Thymus (tissue), 14 donors: ENCODE measurements at places on chromosomes 11 and 22.

GRCh38 chr11:8822469-8822868 lies 88.5 kb upstream of the AKIP1 start:
- no peaks in the 10 kb centered on the region for H3K36me3 ChIP-seq
- H3K4me1 ChIP-seq = no peaks in the 10 kb centered on the region
- DNase-seq = no peak
- no peak overlapping the region for H3K4me3 ChIP-seq
- no peaks in the 10 kb centered on the region for H3K27me3 ChIP-seq

- H3K27ac ChIP-seq = peak overlapping the region; percentile 31
- H3K4me1 ChIP-seq = peaks cover 12% of the 10 kb centered on the region
- H3K4me3 ChIP-seq = peak overlapping the region; percentile 83
- DNase-seq = no peak
- peaks cover 19% of the 10 kb centered on the region for H3K36me3 ChIP-seq
These were observed 884 bp downstream of the CENATAC start for GRCh38 chr11:118998822-118999221.

DNA sequence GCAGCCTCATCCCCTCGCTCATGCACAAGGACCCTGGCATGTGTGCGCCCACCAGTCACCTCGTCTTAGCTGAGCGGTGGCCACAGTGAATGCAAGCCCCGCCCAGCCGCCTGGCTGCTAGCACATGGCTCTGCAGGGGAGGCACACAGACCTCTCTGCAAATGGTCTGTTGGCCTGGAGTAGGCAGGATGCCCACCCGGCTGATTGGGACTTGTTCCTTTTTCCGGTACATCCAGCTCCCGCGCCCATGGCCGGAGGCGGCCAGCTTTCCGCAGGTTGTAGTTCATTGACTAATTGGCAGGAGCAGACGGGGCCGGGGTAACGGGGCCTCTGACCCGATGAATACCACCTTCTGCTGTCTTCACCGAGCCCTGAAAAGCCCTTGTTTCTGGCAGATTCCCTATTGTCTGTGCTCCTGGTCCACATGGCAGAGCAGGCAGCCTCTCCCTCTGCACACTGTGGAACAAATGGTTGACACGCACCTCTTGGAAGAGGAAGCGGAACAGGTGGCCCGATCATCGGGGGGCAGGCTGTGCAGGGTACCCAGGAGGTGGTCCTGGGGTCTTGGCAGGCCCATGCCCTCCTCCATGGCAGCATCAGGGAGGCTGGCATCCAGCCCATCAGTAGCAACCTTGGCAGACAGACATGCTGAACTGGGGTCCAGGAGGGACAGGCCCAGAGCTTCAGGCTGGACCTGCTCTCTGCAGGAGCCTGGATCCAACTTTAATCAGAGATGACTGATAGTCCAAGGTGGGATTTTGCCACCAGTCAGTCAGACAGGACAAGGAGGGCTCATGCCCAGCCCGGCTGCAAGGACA lies 1512.0 kb downstream of the BRD1 start:
- no peak overlapping the region for H3K4me3 ChIP-seq
- H3K4me1 ChIP-seq = no peaks in the 10 kb centered on the region
- no peak for DNase-seq
- H3K27ac ChIP-seq = no peak overlapping the region
- peaks cover 7% of the 10 kb centered on the region for H3K27me3 ChIP-seq

DNA sequence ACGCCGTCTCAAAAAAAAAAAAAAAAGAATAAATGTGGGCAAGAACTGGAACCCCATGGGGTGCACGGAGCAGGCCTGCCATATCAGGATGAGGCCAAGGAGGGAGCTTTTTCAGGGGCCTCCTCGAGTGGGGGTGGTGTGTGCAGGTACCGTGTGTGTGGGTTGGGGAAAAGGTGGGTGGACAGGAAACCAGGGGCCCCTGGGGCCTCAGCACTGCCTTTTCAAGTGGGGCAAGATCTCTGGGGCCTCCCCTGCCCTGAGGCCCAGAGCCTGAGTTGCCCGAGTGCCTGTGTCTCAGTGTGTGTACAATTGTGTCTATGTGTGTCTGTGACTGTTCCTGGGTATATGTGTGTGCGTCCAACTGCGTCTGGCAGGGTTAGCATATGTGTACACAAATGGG lies 23.8 kb downstream of the TEF start:
- DNase-seq = peak; percentile 14
- no peaks in the 10 kb centered on the region for H3K36me3 ChIP-seq
- H3K27me3 ChIP-seq = no peaks in the 10 kb centered on the region
- H3K27ac ChIP-seq = no peak overlapping the region
- peaks cover 10% of the 10 kb centered on the region for H3K4me1 ChIP-seq

DNA sequence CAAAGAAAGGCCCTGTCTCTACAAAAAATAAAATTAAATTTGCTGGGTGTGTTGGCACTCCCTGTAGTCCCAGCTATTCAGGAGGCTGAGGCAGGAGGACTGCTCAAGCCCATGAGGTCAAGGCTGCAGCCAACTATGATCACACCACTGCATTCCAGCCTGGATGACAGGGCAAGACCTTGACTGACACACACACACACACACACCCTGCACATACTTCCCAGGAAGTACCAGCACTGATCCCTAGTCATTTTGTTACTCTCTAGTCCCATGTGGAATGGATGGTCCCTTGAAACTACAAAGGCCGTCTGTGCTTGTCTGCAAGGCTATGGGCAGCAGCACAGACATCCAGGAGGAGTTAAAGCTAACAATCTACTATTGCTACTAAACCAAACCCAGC lies 59.7 kb upstream of the CYP2D6 start:
- H3K27me3 ChIP-seq = no peaks in the 10 kb centered on the region
- no peak overlapping the region for H3K27ac ChIP-seq
- peaks cover 14% of the 10 kb centered on the region for H3K36me3 ChIP-seq
- DNase-seq = no peak
- no peak overlapping the region for H3K4me3 ChIP-seq
- peaks cover 4% of the 10 kb centered on the region for H3K4me1 ChIP-seq

- no peaks in the 10 kb centered on the region for H3K27me3 ChIP-seq
- H3K4me1 ChIP-seq = peaks cover 2% of the 10 kb centered on the region
- H3K4me3 ChIP-seq = peak overlapping the region; percentile 56
- DNase-seq = no peak
- peak overlapping the region; percentile 87 for H3K27ac ChIP-seq
- no peaks in the 10 kb centered on the region for H3K36me3 ChIP-seq
These were observed 25.1 kb downstream of the OR2AG2 start for GRCh38 chr11:6746626-6747025.

DNA sequence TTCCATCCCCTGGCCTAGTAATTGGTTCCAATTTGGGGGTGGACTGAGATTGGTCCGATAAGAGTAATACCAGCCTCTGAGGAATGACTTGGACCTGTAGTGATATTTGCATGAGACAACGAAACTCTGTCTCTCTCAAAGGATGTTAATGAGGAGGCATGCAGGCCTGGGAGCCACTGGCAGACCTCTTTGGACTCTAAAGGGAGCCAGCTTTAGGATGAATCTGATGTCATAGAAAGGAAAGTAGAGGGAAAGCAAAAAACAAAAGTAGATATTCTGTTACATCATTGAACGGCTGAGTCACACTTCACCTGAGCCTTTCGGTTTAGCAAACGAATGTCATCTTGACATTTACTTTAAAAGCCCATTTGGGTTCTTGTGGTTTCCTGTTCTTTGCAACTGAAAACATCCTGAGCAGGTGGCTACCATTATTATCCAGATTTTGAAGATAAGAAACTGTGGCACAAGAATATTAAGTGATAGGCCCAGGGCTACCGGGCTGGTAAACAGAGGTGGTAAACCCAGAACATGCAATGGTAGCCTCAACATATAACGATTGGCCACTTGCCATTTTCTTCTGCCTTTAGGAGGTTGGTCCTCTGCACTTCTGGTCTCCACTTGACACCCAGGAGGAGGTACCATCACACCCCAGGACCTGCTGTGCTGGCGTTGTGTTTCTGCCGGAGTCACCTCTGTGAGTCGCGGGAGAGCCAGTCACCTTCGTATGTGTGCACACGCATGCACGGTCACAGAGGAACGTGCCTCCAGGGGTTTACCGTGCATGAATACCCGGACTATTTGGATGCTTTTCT lies 42.7 kb downstream of the RTL6 start:
- H3K4me3 ChIP-seq = no peak overlapping the region
- peak; percentile 56 for DNase-seq
- H3K27ac ChIP-seq = peak overlapping the region; percentile 82
- H3K4me1 ChIP-seq = peaks cover 2% of the 10 kb centered on the region
- no peaks in the 10 kb centered on the region for H3K27me3 ChIP-seq

DNA sequence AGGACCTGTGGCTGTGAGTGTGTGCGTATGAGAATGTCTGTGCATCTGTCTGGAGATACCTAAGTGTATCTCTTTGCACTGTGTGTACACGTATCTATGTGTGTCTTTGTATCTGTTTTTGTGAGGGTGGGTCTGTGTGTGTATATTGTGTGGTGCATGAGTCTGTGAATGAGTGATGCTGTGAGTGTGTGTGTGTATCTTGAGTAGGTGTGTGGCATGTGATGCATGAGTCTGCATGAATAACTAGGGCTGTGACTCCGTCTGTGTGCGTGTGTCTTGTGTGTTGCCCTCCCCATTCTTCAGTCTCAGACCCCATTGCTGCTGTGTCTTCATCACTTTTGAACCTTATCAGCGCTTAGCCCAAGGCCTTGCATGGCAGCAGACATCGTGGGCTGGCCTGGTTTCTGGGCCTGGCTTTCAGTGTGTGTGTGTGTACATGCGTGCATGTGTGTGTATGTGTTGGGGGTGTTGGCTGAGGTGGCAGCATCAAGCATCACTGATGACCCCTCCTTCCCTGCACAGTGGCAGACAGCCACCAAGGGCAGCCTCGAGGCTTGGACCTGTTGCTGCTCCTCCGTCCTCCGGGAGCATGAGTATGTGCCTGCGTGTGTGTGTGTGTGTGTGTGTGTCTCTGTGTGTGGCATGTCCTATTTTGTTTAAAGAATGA lies 1.4 kb downstream of the SGSM1 start:
- no peaks in the 10 kb centered on the region for H3K4me1 ChIP-seq
- H3K27me3 ChIP-seq = peaks cover 4% of the 10 kb centered on the region

GRCh38 chr11:18617688-18618341 lies 16.3 kb downstream of the SPTY2D1 start:
- peak; percentile 62 for DNase-seq
- peaks cover 5% of the 10 kb centered on the region for H3K4me1 ChIP-seq
- no peak overlapping the region for H3K4me3 ChIP-seq
- H3K27ac ChIP-seq = no peak overlapping the region

DNA sequence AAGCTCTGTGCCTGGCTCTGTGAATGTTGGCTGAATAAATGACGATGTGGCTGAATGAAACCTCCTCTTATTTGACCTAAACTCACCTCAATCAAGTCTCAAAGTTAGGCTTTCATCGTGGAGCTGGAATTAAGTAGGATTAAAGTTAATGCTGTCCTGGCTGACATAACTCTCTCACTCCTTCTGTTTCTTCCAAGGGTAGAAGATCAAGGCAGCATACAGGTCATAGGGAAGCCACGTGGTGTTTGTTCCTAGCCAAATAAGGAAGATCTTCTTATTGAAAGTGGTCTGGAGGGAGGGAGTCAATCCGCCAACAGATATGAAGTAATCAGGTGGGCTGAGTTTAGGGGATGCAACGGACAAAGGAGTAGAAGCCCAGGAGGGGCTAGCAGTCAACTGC lies 59.5 kb downstream of the TRIM29 start:
- no peaks in the 10 kb centered on the region for H3K4me1 ChIP-seq
- no peaks in the 10 kb centered on the region for H3K27me3 ChIP-seq
- no peak overlapping the region for H3K4me3 ChIP-seq
- no peak overlapping the region for H3K27ac ChIP-seq
- no peak for DNase-seq

- DNase-seq = no peak
- H3K4me1 ChIP-seq = peaks cover 16% of the 10 kb centered on the region
- H3K4me3 ChIP-seq = no peak overlapping the region
- no peak overlapping the region for H3K27ac ChIP-seq
- peaks cover 35% of the 10 kb centered on the region for H3K27me3 ChIP-seq
- no peaks in the 10 kb centered on the region for H3K36me3 ChIP-seq
These were observed 42.6 kb downstream of the BUD13 start for GRCh38 chr11:116730241-116730561.

DNA sequence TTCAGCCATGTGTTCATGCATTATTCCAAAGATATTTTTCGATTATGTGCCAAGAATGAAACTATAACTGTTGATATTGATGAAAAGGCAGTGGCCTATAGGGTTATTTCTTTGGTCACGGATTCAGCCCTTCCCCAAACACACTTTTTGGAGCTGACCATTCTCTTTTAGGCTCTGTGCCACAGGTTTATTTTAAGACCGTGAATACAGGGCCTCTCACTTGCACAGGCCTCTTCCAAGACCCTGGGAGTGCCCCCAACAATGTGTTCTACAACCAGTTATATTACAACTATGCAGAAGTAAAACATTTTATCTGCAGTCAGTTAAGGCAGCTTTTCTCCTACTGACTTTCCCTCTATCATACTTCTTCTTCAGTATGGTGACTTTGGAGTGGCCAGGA lies 104.6 kb downstream of the ALX4 start:
- no peaks in the 10 kb centered on the region for H3K36me3 ChIP-seq
- H3K4me3 ChIP-seq = no peak overlapping the region
- no peak overlapping the region for H3K27ac ChIP-seq
- DNase-seq = no peak
- H3K4me1 ChIP-seq = no peaks in the 10 kb centered on the region

- no peak for DNase-seq
- no peak overlapping the region for H3K4me3 ChIP-seq
These were observed 103.6 kb upstream of the OR9G4 start for GRCh38 chr11:56852131-56852530.

GRCh38 chr11:2650343-2650867 lies 49.4 kb downstream of the KCNQ1OT1 start:
- no peaks in the 10 kb centered on the region for H3K4me1 ChIP-seq
- H3K4me3 ChIP-seq = no peak overlapping the region
- DNase-seq = no peak

DNA sequence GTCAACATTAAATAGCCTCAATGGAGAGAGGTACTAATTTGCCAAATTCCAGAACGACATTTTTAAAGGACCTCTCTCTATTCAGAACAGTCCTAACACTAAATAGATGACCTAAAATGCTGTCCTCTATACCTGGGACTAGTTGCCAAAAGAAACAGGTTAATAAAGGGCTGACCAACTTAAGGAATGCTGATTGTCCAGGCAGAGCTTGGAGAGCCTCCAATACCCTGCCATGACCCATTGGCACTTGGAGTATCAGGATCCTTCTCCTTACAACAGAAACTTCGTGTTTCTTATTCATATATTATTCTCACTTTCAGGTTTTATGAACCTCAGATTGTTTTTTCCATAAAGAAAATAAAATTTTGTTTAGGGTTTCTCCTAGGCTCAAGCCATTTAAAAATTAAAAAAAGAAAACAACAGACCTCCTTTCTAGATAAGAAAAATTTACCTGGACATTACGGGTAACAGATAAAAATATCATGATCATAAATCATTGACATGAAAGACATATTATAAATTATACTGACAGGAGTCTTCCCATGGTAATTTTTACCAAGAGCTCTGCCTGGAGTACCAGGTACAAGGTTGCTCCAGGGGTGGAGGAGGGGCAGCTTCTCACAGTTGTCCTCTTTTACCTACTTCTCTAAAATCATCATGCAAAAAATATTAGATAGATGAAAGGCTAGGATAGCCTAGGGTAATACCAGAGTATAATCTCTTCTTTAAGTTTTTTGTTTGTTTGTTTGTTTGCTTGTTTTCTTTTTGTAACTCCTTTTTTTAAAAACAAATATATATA lies 2.0 kb downstream of the LRRC4C start:
- no peak overlapping the region for H3K4me3 ChIP-seq
- no peak for DNase-seq
- no peak overlapping the region for H3K27ac ChIP-seq
- H3K36me3 ChIP-seq = no peaks in the 10 kb centered on the region
- no peaks in the 10 kb centered on the region for H3K4me1 ChIP-seq
